ENCODE measurements at places on chromosomes 12 and 14. TPM values are rescaled to one million over a fixed set of nuclear protein-coding genes. Genes with fewer than 3 reads are reported as not detected.

DNA sequence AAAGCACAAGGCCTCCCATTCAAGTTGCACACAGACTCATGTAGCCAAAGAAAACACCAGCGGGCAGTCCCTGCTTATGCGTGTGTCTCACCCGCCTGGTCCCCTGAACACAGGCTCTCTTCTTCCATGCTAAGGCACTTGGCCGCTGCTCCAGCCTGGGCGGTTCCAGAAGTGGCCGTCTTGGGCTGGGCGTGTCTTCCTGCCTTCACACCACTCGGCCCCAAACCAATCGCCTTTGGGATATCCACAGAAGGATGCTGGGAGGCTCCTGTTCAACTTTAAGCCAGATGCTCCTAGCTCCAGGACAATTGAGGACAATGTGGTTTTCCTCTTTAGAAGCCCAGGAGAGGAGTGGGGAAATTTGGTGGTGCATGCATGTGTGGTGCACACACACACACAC is 2.2 kb downstream of the SCARB1 start:
- no peak for DNase-seq

DNA sequence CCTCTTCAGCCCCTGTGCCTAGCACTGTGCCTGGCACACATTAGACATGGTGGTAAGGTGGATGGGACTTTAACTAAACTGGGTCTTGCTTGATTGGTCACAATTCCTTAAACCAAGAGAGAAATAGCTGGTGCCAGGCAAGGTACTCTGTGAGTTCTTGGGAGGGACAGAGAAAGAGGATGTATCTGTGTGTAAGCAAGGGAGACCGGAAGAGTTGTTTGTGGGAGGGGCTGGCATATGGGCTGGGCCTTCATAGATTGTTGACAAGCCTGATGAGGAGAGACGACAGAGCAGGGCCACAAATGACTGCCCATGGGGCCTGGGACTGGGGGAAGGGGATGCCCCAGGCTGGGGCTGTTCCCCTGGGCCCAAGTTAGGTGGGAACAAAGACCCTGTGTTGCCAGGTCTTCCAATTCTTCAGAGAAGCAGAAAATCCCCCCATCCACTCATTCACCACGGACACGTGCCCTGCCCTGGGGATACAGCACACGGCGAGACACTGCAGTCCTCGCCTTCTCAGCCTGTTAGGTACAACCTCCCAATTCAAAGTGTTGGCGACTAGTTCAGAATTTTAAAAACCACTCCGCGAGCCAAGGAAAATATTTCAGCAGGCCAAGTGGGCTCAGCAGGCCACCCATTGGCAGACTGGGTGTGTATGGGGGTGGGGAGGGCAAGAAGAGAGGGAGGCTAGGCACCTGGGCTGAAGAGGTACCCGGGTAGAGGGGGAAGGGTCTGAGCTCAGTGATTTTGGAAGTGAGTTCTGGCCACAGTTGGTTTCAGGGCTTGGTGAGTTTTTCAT is 11.4 kb upstream of the CYP46A1 start:
- DNase-seq = no peak

DNA sequence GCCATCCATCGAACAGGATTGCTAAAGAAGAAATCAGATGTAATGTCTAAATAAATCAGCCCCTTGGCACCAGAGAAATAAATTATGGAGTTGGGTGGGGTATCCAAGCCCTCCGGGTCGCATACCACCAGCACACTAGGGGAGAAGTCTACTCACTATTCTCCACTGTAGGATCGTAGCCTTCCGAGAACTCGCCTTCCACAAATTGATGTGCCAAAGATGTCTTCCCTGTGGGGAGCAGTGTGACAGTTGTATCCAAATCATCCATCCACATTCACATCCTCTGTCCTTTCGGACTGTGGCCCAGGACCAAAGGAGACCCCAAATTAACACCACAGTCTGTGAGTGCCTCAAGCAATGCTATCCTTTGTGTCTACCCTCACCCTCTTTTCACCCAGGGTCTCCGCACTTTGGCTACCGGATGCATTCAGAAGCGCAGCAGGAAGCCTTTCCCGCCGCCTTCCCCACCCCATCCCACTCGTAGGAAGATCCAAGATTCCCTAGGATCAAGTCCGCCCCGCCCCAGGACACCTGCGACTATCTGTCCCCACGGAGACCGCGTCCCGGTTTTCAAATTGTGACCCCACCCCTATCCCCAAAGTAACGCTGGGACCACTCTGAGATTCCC is 786 bp downstream of the RHEBL1 start:
- no peak for DNase-seq

GRCh38 chr14:64684091-64684490 is 20.1 kb upstream of the PLEKHG3 start:
- no peak for DNase-seq

DNA sequence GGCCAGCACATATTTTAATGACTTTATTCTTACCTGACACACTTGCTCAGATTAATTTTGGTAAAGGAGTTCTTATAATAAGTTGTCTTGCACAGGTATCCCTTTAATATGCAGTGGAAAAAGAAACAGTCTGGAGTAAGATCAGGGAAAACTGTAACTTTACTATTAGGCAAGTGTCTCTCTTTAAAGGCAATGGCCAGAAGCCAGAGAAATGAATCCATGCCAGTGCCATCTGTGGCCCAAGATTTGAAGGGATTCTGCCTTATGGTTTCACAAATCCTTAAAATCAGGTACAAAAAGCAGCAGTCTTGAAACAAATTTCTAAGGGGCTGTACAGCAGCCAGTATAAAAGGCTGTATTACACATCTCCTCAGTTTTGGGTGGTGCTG is 22.4 kb downstream of the NFYB start:
- no peak for DNase-seq

- DNase-seq = no peak
Measured at GRCh38 chr14:23243066-23243465, 5.3 kb downstream of the RNF212B start.

DNA sequence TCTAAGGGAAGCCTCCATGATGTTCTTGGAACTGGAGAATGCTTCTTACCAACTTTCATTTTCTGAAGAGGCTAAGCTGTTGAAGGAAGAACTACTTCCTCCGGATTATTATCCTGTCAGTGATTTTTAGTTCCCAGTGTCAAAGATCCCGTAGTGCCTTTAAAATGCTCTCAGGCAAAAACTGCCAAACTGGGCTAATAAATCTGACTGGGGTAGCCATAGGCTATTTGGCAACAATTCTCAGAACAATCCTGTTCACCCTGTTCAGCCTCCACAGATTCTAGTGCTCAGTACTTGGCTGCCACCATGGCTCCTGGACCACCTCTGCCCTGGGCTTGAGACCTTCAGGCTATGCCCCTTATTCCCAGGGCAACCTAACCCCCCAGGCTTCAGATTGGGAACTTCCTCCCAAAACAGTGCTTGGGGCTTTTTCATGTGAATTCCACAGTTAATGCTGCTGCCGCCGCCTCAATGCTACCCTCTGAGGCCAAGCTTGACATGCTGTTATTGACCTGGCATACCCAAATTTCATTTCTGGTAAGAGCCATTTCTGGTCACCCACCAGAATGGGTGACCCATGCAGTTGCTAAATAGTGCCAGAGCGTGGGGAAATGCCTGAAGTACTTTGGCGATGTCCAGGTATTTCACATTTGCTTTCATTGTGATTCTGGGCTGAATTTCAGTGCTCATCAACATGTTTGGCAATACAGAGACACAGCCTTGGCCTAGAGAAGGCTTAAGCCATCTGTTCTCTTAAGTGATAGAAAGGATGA is 110.0 kb upstream of the ARHGAP5 start:
- DNase-seq = no peak

BTBD7 gene
- total RNA-seq = 29.6 TPM

SLC16A7 gene
- 91.9 TPM for total RNA-seq

LPAR5 gene
- 2.5 TPM for total RNA-seq

KLRC1 gene
- 0.80 TPM for total RNA-seq

NID2 gene
- total RNA-seq = 66.2 TPM
